NCI-H748 treated with DMSO at 0.1 percent for 48 hours (cell line): ENCODE measurements at places on chromosomes 6 and 20.
A peak's percentile ranks its signal among the peaks of the same experiment; 100 is the strongest.

DNA sequence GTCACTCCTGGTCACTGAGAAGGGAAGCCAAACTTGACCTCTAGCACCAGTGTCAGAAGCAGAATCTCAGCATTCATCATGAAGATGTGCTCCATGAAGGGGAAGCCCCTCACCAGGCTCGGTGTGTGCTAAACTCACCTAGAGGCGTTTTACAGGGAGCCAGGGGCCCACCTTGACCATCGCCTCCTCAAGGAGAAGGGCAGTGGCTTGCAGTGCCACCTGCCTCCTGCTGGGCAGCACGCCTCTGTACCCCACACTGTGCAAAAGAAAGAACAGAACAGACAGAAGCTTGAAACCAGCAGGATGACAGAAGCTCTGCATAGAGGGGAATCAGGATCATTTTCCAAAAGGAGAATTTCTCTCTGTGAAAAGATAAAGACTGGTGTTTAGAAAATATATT, 39.7 kb downstream of the NOX3 start:
- DNase-seq = no peak

DNA sequence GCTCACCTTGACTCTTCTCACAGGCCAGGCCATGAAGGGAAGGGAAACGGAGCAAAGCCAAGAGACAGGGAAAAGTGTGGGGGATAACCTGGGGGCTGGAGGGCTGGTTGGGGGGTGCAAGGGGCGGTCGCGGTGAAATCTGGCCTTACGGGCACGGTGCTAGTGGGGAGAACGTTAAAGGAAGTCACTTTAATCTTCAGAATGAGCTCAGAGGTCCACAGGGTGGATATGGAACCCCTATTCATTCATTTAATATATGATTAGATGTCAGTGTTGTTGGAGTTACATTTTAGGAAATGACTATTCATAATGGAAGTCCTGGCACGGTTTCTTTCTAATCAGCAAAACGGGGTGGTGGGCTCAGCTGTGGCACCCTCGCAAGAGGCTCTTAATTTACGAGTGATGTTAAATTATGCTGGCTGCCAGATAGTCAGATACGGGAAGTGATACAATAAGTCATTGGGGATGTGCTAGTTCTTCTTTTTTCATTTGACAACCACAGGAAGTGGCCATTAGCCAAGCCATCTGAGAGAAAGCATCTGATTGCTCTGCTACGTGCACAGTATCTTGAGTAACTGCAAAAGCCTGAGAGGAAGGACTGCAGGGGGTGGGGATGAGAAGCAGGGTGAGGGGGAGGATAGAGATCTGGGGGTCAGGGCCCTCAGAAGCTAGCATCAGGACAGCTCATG, 253.0 kb downstream of the QKI start:
- no peak for DNase-seq

GRCh38 chr6:45472382-45472781, 94.6 kb upstream of the SUPT3H start:
- DNase-seq = no peak

DNA sequence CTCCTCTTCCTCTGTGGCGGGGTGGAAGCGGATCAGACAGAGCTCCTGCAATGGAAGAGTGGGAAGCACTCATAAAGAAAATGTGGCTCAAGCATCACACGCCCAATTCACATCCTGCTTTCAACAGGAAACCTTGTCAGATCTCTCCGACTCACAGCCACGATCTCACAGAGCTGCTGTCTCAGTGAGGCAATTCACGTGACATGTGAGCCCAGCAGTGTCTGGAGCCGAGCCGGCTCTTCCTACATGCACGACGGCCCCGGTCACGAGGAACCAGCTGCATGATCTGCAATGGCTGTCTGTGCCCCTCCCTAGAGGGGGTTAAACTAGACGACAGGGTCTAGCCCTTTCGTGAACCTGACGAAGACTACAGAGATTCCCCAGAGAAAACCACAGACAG, 29.5 kb upstream of the TCFL5 start:
- DNase-seq = no peak

DNA sequence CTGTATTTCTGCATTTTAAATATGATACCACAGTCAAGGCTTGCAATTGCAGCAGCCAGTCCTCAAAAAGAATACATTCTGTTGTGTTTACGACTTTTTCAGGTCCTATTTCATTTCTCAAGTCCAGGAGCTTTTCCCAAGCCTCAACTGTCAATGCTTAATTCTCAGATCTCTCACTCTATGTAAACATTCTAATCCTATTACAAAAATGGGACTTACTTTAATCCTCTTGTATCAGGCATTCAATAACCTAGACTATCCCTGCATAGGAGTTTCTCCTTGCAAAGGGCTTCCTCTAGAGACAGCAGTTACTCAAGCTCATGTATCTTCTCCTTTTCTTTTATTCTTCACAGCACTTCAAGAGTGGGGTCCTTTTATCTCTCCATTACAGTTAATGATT, 1293.0 kb downstream of the GRIK2 start:
- DNase-seq = no peak

- DNase-seq = peak; percentile 86
Observed at GRCh38 chr20:44746367-44747165, 901 bp downstream of the KCNK15 start.

DNA sequence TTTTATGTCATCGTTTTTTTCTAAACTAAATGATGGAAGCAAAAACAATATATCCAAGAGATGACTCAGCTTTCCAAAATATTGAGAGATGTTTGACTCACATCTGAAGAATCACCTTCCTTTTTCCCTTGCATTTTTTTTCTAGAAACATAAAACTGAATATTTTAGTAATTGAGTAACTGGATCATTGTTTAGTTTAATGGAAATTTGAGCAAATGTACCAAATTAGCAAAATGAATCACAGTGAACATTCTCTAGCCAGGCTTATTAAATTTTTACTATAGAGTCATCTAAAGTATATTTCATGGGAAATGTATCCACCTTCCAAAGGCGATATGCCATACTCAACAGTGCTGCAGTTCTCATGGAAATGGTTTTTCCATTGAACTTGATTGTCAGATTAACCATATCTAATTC, 145.5 kb downstream of the TENT5A start:
- no peak for DNase-seq

- DNase-seq = no peak
Observed at GRCh38 chr6:113052506-113052905, 705.4 kb downstream of the RFPL4B start.

DNA sequence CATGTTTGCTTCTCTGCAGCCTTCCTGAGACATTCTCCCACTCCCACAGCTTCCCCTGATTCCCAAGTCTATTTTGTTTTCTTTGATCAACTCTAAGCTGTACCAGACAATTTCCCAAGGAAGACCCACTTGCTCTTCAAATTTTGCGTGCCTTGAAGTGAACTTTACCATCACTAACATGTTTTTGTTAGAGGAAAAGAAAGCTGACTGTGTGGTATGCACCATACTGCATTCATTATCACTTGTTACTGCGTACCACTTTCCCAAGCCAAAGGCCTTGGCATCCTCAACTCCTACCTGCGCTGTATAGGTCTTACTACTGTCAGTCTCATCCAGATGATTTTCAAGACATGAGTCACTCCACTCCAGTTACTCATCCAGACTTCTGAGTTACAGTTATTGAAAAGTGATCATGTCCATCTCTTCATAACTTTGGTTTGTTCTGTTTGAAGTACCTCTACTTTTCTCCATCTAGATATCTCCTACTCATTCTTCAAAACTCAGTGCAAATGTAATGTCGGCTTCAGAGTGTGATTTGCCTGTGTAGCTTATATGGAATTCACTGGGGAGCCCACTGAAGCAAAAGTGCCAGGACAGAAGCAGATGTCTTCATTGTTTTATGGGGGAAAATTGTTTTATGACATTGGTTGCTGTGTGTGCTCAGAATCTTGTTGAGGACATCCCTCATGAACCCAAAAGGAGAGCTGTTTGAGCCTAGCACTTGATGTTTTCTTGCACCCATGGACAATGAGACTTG, 5.2 kb downstream of the RPS12 start:
- no peak for DNase-seq

DNA sequence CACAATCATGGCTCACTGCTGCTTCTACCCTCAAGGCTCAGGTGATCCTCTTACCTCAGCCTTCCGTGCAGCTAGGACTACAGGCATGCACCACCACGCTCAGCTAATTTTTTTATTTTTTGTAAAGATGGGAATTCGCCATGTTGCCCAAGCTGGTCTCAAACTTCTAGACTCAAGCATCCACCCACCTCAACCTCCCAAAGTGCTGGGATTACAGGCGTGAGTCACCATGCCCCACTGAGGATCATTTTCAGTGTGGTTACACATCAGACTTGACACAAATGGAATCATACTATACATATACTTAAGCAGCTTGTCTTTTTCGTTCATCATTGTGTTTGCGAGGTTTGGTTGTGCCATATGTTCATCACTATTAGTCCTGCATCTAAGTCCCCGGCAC, 26.6 kb downstream of the ZC3H12D start:
- DNase-seq = no peak

GRCh38 chr20:45372646-45373352, 5.3 kb downstream of the TP53TG5 start:
- no peak for DNase-seq

- peak; percentile 83 for DNase-seq
Observed at GRCh38 chr20:62980380-62980960, 26.3 kb downstream of the BHLHE23 start.

DNA sequence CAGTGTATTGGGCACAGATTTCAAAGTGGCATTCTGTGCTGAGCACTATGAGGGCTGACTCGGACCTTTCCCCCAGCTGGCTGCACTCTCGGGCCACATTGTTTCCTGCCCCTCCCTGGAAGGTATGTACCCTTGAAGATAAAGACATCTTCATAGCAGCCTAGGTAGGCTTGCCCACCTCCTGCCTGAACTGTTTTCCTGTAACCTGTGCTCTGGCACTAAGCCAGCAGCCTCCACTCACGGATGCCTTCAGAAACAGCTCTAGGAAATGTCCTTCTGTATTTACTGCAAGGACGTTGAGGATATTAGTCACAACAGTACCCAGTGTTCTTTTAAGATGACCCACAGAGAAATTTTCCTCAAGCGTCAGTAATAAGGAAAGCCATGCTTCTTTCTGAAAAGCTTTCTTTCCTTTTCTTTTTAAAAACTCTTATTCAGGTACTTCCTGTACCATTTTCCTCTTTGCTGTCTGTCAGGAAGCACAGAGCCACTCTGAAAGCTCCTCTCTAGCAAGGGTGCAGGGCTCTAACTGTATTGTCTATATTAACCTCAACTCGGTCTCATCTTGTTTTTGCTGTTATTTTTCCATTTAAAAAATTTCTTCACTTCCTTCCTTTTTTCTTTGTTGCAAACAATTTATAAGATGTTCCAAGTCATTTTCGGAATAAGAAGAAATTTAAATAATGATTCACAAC, 43.5 kb downstream of the TTI1 start:
- DNase-seq = no peak

DNA sequence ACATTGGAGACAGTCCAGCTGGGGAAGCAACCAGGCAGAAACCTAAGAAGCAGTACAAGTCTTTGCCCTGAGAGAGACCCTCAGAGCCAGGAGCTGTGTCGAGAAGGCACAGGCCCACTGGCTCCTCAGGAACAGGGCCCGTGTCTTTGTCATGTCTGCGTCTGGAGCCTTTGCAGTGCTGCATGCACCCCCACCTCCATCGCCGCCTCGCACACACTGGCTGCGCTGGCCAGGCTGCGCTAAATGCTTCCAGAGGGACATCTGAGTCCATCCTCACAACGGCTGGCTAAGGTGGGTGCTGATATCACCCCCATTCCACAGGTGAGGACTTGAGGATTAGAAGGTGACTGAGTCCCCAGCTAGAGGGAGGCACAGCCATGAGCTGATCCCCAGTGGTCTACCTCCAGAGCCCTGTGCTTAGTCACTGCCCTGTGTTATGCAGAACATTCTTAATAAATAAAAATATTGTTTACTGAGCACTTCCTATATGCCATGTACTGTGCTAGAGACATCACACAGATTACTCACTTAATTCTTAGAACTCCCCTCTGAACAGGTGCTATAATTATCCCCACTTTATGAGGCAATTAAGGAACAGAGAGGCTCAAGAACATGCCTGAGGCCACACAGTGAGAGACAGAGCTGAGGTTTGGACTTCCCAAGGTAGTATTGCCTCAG, 27.6 kb downstream of the GABRR2 start:
- no peak for DNase-seq

- DNase-seq = no peak
Observed at GRCh38 chr20:45796337-45797065, 4.7 kb downstream of the DNTTIP1 start.

- DNase-seq = no peak
Observed at GRCh38 chr6:160520043-160520904, 143.8 kb downstream of the LPA start.

DNA sequence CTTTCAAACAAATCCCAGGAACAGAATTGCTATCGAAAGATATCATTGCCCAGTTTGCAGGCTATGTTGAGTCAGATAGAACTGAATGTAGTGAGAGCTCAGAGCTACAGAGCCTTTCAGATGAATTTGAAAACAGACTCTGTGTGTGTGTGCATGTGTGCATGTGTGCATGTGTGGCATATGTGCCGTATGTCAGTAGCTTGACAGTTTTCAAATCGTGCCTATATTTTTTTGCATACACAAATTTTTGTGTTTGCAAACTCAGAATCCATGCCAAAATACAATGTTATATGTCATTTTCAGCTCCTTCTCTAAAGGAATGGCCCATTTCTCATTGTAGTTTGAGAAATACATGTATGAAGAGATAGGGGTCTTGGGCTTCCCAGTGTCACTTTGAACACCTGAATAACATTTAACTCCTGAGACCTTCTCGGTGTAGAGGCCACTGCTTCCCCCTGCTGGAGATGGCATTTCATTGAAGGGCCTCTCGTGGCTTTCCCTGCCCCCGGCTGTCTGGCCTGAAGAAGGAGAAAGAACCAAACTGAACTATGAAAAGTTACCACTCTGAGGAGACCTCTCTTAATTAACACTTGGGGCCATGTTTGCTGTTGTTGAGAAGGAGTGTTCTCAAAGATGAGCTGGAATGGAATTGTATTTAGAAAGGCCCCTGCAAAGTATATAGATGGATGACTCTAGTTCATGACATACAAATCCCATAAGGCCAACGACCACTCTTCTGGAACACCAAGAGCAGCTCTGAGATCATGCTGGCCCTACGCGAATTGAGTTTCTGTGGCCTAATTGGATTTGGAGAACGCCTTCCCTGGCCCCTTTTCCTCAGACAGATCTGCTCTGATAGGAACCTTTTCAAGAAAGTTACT, 58.7 kb downstream of the VAPB start:
- DNase-seq = no peak

DNA sequence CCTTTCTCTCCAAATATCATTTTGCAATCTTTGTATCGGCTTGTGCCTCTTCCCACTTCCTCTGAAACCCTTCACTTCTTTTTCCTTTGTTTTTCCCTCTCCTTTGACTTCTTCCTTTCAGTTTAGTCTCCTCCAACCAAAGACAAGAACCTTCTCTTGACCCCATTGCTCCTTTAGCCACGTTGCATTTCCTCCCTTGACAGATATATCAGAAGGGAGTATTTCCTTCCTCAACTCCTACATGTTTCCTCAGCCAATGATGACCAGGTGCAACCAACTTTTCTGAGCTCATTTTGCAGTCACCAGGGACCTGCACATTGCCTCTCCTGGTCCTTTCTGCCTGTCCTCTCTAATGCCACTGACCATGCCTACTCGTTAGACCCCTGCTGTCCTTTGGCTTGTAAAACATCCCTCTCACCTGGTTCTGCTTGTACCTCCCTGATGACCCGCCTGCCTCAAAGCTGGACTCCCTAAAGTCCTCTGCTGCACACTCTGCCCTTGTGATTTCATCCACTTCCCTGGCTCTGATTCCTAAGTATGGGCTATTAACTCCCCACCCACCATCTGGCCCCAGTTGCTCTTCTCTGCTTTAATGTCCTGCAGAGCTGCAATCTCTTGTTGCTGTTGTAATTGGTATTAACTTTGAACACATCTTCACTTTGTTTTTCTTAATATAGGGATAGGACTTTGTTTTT, 27.4 kb downstream of the SLC22A16 start:
- no peak for DNase-seq
